ENCODE measurements at places on chromosomes 13 and 19.

GRCh38 chr13:114022876-114023275 lies 49.0 kb upstream of the C13orf46 start:
- H3K4me3 ChIP-seq: no peak overlapping the region
- no peaks in the 10 kb centered on the region for H3K4me1 ChIP-seq
- peaks cover 36% of the 10 kb centered on the region for H3K36me3 ChIP-seq
- H3K27ac ChIP-seq: no peak overlapping the region
- no peak for DNase-seq

DNA sequence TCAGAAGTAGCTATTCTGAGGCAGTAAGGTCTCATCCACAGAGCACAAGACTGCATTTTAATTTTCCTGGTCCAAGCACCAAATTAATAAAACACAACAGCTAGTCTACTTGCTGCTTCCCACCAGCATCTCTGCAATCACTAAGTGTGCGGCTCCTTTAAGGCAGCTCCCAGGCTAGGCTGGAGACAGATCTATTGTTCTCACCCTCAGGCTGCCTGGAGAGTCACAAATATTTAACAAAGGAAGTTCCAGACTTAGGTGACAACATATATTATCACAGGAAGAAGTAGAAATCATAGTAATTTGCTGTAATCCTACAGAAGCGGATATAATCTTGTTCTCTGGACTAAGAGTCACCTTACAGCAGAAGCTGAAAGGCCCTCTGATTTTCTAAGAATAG lies 2.2 kb upstream of the EID2 start:
- no peak for DNase-seq
- peaks cover 12% of the 10 kb centered on the region for H3K36me3 ChIP-seq
- H3K27ac ChIP-seq: no peak overlapping the region
- H3K4me3 ChIP-seq: no peak overlapping the region

- H3K4me1 ChIP-seq: peaks cover 37% of the 10 kb centered on the region
- H3K27me3 ChIP-seq: no peaks in the 10 kb centered on the region
- H3K27ac ChIP-seq: peak overlapping the region; percentile 80
- no peak for DNase-seq
- peak overlapping the region; percentile 88 for H3K4me3 ChIP-seq
These were observed 1.6 kb upstream of the SPINT2 start for GRCh38 chr19:38262585-38263268.

DNA sequence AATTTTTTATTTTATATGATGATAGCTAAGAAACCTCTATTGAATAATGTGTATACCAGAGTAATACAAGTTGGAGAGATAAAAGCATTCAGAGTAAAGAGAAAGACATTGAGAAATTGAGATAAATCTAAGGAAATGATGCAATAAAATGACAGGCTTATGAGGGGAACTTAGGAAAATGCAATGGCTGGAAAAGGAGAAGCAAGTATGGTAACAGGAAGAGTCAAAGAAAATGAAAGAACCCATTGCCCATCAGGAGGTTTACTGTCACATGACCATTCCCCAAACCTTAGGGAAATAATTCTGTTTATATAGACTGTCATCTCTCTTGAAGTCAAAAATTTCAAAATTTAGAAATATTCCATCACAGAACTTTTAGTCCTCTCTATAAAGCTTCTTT lies 808.0 kb upstream of the PRR20A start:
- no peak overlapping the region for H3K27ac ChIP-seq
- DNase-seq: no peak
- no peaks in the 10 kb centered on the region for H3K4me1 ChIP-seq
- no peaks in the 10 kb centered on the region for H3K27me3 ChIP-seq

- no peaks in the 10 kb centered on the region for H3K27me3 ChIP-seq
- H3K27ac ChIP-seq: no peak overlapping the region
- no peaks in the 10 kb centered on the region for H3K36me3 ChIP-seq
- DNase-seq: no peak
These were observed 34.1 kb downstream of the PSG5 start for GRCh38 chr19:43152214-43152613.

DNA sequence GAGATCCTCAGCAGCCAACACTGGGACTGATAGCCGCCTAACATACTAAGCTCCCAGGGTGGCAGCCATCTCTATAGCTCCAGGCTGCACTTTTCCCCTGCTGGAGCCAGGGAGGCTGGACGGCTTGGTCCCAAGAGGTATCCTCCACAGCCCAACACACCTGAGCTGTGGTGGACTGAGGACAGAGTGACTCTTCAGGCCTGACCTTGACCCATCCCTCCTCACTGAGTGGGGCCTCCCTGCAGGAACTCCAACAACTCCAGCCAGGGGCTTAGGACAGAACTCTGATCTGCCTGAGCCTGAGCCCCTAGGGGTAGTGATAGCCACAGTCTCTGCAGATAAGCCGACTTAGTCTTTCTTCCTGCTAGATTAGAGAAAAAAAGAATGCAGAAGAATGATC lies 958.1 kb upstream of the PRR20A start:
- no peak for DNase-seq
- no peak overlapping the region for H3K27ac ChIP-seq
- H3K4me3 ChIP-seq: no peak overlapping the region
- no peaks in the 10 kb centered on the region for H3K36me3 ChIP-seq

DNA sequence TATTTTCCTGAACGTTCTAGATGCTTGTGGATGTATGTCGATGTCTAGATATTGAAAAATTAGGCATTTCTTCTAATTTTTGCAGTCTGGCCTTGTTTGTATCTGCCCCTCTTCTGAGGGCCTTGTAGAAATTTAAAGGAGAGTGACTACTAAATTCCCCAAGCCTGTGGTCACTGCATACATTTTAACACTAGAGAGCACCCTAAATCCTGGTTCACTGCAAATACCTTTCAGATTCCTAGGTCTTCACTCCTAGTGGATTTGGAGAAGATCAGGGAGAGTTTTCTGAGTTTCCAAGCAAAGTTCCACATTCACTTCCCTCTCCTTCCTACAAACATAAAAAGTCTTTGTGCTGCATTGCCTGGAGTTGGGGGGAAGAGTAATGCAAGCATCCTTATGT lies 1272.5 kb downstream of the OLFM4 start:
- no peak overlapping the region for H3K27ac ChIP-seq
- H3K4me3 ChIP-seq: no peak overlapping the region
- no peak for DNase-seq

DNA sequence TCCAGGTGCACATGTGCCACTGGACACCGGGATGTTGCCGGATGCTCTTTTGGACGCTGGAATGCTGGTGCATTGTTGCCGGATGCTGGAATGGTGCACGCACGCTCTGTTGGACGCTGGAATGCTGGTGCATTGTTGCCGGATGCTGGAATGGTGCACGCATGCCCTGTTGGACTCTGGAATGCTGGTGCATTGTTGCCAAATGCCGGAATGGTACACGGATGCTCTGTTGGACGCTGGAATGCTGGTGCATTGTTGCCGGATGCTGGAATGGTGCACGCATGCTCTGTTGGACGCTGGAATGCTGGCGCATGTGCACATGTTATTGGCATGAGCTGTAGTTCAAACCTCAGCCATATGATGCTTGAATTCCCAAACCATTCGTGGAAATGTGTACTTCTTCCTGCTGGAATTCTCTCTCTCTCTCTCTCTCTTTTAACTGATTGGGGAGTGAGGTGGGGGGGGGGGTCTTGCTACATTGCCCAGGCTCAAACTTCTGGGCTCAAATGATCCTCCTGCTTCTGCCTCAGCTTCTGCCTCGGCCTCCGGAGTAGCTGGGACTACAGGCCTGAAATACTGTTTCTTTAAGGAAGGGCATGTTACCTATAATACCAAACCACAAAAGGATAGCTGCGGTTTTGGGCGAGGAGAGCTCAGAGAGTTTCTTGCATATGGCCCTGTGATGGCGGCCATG lies 1.2 kb upstream of the MCF2L start:
- H3K4me1 ChIP-seq: peaks cover 6% of the 10 kb centered on the region
- no peak for DNase-seq
- peaks cover 39% of the 10 kb centered on the region for H3K27me3 ChIP-seq
- H3K4me3 ChIP-seq: peak overlapping the region; percentile 54
- H3K36me3 ChIP-seq: no peaks in the 10 kb centered on the region

GRCh38 chr13:46179491-46179908 lies 2.5 kb downstream of the LCP1 start:
- H3K36me3 ChIP-seq: peaks cover 51% of the 10 kb centered on the region
- H3K4me1 ChIP-seq: peaks cover 64% of the 10 kb centered on the region
- peak; percentile 93 for DNase-seq
- peaks cover 1% of the 10 kb centered on the region for H3K27me3 ChIP-seq

DNA sequence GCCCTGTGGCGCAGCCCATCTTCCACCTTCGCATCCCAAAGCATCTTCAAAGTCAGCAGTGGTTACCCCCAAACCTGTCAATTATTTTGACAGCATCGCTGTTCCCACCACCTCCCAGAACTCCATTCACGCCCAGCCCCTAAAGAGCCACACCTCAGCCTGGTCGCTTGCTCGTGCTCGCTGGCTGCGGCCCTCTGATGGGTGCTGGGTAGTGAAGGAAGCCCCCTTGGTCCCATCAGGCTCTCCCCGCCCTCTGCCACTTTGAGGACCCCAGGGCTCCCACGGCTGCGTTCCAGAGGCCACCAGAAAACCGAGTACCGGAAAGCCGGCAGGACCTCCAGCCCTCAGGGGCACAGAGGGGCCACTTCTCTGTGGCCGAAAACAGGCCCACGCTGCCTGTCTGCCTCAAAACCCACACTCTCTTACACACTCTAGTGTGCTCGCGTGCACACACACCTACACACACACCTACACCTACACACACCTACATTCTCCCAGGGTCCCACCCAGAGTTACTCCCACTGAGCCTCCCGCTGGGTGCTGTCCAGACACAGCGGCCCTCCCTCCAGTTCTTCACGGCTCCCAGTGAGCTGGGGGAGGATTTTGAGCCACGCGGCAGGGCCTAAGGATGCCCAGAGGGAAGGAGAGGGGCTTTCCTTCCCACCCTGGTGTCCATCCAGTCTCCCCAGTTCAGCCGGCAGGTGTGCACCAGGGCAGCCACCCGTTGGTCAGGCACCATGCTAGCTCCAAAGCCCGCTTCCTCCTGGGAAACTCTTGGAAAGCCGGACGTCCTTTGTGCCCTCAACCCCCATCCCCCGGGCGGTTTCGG lies 1.9 kb downstream of the VSTM2B start:
- peaks cover 20% of the 10 kb centered on the region for H3K4me1 ChIP-seq
- DNase-seq: no peak
- H3K27me3 ChIP-seq: peaks cover 73% of the 10 kb centered on the region
- peak overlapping the region; percentile 77 for H3K27ac ChIP-seq

DNA sequence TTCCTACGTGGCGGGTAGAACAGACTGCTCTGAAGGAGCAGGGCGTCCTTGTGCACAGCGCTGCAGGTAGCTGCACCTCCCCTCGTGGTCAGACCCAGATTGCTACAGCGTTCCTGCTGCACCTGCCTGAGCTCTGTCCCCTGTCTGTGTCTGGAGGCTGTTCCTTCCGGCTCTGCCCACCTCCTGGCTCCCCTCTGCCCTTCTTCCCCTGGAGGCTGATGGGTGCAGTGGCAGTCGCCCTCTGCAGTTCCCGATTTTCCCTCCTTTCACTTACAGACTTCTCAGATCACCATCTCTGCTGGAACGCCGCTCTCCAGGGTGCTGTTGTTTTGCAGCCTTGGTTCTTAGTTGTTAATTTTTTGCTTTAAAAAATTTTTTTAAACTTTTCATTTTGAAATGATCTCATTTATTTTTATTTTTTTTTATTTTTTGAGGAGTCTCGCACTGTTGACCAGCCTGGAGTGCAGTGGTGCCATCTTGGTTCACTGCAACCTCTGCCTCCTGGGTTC lies 53.6 kb downstream of the SMARCA4 start:
- DNase-seq: no peak
- no peaks in the 10 kb centered on the region for H3K27me3 ChIP-seq
- no peak overlapping the region for H3K27ac ChIP-seq
- peaks cover 58% of the 10 kb centered on the region for H3K36me3 ChIP-seq
- H3K4me3 ChIP-seq: no peak overlapping the region

DNA sequence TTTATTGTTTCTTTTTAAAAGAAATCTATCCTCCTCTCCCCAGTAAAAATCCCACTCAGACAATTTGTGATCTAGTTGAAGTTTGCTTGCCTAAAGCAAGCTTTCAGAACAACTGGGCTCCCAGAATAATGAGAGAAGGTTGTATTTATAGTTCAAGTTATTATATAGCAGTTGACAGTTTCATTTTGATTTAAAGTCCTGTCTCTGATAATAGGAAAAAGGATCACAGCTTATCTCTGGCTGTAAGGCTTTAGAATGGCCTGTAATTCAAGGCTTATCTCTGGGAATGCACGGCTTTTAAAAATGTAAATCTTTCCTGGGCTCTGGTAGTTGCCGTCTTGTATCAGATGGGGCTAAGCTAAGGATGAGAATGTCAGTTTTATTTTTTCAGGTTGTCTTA lies 123.3 kb upstream of the TMTC4 start:
- no peaks in the 10 kb centered on the region for H3K27me3 ChIP-seq
- H3K4me3 ChIP-seq: no peak overlapping the region
- no peaks in the 10 kb centered on the region for H3K4me1 ChIP-seq
- no peak for DNase-seq
- no peaks in the 10 kb centered on the region for H3K36me3 ChIP-seq

DNA sequence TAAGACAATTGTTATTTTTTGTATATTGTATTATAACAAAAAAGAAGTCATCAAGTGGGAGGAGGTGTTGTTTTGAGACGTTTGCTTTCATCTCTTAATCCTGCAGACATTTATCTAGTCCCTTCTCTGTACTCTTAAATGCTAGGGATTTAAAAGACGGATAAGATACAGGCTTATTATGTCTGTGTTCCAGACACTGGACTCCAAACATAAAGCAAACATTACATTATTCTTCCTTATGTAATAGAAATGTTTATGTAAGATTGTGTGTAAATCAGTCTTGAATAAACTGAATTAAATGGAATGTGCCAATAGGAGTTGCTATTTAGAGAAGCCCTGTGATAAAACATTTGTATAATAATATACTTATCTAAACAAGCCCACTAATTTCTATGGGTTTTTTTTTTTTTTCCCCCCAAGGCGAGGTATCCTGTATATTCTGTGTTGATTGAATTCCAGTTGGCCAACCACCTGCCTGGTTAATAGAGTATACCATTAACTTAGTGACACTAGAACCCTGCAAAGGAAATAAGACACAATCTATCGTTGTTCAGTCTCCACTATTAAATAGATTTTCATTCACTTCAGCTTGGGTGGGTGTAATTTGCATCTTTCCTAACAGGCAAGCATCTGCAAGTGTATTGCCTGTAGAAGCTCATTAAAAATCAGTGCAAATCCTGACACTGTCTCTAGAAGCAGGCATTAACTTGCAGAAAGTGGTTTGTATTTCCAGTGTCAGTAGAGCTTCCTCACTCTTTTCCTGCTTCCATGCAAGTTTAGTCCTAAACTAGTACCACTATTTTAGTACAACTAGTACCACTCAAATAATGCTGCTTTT lies 69.0 kb downstream of the LRCH1 start:
- no peaks in the 10 kb centered on the region for H3K36me3 ChIP-seq
- H3K4me3 ChIP-seq: no peak overlapping the region
- no peak overlapping the region for H3K27ac ChIP-seq
- H3K27me3 ChIP-seq: no peaks in the 10 kb centered on the region
- H3K4me1 ChIP-seq: peaks cover 25% of the 10 kb centered on the region

GRCh38 chr13:75326173-75327134 lies 155.5 kb downstream of the TBC1D4 start:
- no peaks in the 10 kb centered on the region for H3K27me3 ChIP-seq
- peaks cover 29% of the 10 kb centered on the region for H3K4me1 ChIP-seq
- peaks cover 22% of the 10 kb centered on the region for H3K36me3 ChIP-seq
- H3K4me3 ChIP-seq: peak overlapping the region; percentile 93

- no peaks in the 10 kb centered on the region for H3K27me3 ChIP-seq
- no peak overlapping the region for H3K27ac ChIP-seq
These were observed 15.1 kb upstream of the EPHX3 start for GRCh38 chr19:15247107-15248014.
